Activated CD8-positive, alpha-beta memory T cell treated with anti-CD3 and anti-CD28 coated beads for 1 hour (primary cell): ENCODE measurements at places on chromosomes 4 and X.

- DNase-seq = no peak
These were observed 92.1 kb upstream of the COX18 start for GRCh38 chr4:73161527-73162185.

- no peak for DNase-seq
These were observed 10.7 kb downstream of the GATB start for GRCh38 chr4:151750156-151750555.

DNA sequence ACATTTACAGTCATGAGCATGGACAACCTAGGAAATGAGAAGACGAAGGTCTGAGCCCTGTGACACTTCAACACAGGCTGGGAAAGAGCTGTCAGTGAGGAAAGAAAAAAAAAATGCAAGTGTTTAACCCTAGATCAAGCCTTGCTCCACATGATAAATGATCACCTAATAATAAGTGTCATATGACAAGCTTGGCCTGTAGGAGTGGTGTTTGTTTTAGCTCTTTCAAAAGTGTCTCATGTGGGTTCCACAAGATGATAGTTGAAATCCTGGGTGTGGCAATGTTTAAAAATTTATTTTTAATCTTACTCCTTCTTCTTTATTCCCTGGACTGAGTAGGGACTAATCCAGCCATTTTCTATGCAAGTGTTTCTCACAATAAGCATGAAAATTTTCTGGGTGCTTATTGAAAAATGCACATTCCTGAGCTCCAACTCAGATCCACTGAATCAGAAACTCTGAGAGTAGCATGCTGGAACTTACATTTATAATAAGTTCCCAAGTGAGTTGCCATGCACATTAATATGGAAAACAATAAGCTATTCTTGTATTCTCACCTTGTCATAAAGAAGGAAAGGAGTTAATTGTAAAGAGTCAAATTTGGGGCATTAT is 138.3 kb downstream of the AREG start:
- no peak for DNase-seq

DNA sequence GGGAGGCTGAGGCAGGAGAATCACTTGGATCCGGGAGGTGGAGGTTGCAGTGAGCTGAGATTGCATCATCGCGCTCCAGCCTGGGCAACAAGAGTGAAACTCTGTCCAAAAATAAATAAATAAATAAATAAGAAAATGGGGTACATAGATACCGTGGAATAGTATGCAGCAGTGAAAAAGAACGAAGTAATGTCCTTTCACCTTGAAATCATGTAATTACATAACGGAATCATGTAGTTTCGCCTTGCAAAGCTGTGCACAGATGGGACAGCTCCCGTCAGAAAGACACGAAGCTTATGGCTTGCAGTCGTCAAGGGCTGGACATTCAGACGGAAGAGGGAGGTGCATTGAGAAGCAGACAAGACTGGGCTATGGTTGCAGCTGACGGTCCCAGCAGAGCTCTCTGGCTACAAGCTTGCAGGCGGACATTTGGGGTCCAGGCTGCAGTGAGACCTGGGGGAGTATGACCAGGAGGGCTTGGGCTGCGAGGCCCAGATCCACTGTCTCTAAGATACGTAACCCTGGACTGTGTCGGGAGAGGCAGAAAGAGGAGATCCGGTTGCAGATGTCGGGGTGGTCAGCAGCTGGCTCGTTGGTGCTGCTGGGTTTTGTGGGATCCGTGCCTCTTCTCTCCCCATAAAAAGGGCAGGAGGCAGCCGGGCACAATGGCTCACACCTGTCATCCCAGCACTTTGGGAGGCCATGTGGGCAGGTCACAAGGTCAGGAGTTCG is 6.2 kb upstream of the P2RY8 start:
- DNase-seq = no peak

DNA sequence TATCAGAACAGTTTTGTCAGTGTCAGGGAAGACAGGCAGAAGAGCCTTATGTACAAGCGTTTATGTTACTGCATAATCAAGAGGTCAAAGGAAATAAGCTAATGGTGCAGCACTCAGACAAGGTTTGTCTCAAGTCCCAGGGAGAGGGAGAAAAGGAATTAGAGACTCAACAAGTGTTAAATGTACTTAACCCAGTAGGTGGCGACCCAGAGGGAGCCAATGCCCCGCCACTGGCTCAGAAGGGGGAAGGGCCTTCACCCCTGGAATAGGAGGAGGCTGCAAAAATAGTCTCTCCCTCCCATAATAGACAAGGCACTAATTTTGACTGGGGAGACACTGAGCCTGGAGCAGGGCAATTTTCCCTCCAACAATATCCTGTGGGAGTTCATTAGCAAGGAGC is 14.1 kb upstream of the PAPSS1 start:
- DNase-seq = no peak

GRCh38 chrX:2474280-2474962 is 26.4 kb downstream of the DHRSX start:
- DNase-seq = no peak

- DNase-seq = no peak
These were observed 347.7 kb downstream of the HS3ST1 start for GRCh38 chr4:11081006-11081405.

GRCh38 chrX:123920105-123920785 is 41.3 kb upstream of the STAG2 start:
- DNase-seq = no peak

- no peak for DNase-seq
These were observed 284.5 kb downstream of the GASK1B start for GRCh38 chr4:157888281-157888680.

- no peak for DNase-seq
These were observed 90.5 kb upstream of the ZNF827 start for GRCh38 chr4:146029147-146029546.

DNA sequence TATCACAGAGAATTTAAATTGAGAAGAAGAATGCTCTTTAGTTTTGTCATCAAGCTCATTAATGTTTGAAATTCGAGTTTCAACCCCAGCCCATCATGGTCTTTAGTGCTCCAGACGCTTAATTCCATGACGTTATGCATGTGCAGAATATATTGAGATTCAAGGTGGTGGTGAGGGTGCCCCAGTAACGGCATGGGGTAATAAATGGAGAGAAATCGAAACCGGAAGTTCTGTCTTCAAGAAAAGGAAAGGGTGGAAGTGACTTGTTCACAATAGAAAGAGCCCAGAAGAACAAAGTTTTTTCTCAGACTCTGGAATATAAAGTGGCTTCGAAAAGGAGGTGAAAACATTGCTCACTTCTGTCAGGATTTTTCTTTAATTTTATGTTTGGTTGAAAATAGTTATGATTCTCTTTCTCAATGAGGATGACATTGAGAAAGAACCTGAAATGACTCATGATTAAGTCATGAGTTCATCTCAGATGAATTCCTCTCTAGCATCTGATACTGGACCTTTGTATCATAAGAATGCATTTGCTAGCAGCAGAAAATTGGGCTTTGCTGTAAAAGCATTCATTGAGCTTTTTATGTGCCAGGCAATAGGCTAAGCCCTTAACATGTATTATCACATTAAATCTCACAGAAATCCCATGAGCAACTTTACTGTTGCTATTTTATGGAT is 779 bp upstream of the DDX60L start:
- DNase-seq = peak; percentile 15

GRCh38 chr4:81963763-81964020 is 410.1 kb downstream of the HNRNPD start:
- DNase-seq = no peak

DNA sequence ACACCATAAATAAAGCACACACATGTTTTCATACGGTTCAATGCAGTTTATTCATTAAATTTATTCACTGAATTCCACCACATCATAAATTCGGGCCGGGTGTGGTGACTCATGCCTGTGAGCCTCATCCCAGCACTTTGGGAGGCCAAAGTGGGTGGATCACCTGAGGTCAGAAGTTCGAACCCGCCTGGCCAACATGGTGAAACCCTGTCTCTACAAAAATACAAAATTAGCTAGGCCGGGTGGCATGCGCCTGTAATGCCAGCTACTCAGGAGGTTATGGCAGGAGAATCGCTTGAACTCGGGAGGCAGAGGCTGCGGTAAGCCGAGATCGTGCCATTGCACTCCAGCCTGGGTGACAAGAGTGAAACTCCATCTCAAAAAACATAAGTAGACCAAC is 131.6 kb downstream of the PDS5A start:
- DNase-seq = no peak

DNA sequence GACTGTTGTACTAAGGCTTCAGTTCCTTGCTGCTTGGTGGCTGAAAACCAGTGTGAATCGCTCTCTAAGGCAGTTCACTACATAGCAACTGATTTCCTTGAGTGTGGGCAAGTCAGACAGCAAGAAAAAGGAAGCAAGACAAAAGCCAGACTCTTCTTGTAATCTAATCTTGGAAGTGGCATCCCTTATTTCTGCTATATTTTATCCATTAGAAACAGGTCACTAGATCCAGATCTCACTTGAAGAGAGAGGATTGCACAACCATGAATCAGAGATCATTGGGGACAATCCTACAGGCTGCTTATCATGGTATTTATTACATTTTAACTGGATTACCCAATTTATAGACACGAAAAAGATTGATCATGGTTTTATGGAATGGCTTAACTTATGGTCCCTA is 684.5 kb downstream of the GRID2 start:
- DNase-seq = no peak

GRCh38 chrX:87710580-87710979 is 193.0 kb downstream of the KLHL4 start:
- DNase-seq = no peak

DNA sequence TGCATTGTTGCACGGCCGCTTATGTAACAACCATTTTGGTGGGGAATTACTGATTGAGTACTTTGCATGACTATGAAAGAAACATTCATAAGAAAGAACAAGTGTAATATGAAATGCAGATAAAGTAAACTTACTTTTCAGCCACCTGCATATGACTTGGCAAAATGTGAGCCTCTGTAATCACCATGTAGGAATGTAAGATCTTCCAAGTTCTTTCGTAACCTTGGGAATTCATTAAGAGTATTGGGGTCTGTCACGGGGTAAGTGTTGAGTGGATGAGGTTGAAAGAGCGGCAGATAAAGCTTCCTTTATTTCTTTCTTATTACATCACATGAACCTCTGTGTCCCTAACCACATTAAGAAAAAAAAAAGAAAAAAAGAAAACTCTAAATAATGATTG is 348.5 kb upstream of the NR3C2 start:
- DNase-seq = no peak

DNA sequence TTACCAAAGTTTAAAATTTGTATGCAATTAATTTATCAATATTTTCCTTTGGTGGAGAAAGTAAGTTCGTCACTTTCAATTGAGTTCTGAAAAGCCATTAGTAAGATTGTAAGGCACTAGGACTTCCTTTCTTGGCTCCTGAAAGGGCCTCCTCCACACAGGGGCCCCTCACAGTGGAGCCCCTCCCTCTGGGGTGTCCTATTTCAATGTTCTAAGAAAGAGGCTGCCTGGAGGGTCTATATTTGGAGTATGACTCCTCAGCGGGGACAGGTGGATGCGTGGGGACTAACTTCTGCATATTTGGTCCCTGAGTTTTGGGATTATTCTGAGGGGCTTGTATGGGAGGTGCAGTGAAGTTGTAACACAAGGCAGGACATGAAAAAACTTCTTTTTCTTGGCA is 1.6 kb upstream of the ARMCX4 start:
- DNase-seq = no peak

DNA sequence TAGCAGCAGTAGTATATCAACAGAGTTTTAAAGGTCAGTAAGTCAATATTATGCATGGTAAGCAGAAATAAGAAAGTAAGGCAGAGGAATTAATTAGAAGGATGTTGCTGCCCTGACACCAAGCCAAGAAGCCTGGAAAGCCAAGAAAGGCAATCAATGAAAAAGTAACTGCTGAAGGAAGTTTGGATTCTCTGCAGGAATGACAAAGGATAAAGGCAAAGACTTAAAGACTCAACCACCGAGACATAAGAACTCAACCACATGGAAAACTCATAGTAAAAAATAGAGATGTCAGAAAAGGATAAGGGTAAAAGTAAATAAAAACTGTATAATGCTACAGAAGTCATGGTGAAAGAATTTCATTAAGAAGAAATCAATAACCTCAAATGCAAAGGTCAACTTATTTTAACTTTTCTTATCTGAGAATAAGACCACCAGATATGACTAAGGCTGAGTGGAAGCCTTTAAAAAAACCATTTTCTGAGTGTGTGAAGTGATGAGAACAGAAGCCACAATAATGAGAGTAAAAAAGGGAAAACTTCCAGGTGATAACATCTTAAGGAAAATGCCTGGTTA is 55.2 kb downstream of the NEK1 start:
- no peak for DNase-seq

- DNase-seq = no peak
These were observed 195.3 kb downstream of the QDPR start for GRCh38 chr4:17316566-17316965.

- no peak for DNase-seq
These were observed 66.5 kb downstream of the ADRA2C start for GRCh38 chr4:3832536-3833220.

DNA sequence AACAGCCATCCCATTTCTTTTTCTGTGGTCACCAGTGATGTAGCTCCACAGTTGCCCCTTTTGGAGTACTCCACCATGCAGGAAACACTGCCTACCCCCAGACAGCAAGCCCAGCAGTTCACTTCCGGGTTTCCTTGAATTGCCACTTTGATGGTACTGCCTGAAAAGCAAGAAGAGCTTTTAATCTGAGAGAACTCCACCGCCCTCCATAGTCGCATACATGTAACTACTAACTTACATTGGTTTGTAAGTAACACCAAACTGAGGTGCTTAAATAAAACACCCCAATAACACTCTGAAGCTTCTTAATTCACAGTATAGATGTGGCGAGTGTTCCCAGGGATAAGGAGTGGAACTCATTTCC is 53.6 kb upstream of the HPSE start:
- no peak for DNase-seq

DNA sequence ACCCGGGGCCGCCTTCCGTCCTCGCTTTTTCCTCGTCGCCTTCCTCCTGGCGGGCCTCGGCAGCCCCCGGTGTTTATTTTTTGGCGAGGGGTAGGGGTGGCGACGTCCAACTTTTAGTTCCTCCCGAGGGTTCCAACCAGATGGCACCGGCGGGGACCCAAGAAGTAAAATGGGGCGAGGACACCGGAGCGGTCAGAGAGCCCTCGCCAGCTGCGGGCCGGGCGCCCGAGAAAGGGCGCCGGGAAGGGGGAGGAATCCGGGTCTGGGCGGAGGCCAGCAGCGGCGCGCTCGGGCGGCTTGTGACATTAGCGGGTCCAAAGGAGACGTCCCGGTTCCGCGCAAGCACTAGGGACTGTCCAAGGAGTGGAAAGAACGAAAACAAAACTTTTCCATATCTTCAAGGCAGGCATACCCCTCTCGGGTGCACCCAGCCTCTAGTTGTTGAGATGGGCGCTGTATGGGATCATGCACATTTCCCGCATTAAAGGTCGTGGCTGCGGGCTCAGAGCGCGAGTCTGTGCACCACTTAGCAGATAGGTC is 691 bp upstream of the USP46 start:
- no peak for DNase-seq

- DNase-seq = no peak
These were observed 1379.9 kb downstream of the TECRL start for GRCh38 chr4:63029380-63029779.
